Stimulated activated CD8-positive, alpha-beta memory T cell treated with anti-CD3 and anti-CD28 coated beads, Interleukin-12 subunit alpha, Interleukin-12 subunit beta, amount 100 ng/mL, for 4 hours (primary cell): ENCODE measurements at places on chromosomes 7 and 10.

DNA sequence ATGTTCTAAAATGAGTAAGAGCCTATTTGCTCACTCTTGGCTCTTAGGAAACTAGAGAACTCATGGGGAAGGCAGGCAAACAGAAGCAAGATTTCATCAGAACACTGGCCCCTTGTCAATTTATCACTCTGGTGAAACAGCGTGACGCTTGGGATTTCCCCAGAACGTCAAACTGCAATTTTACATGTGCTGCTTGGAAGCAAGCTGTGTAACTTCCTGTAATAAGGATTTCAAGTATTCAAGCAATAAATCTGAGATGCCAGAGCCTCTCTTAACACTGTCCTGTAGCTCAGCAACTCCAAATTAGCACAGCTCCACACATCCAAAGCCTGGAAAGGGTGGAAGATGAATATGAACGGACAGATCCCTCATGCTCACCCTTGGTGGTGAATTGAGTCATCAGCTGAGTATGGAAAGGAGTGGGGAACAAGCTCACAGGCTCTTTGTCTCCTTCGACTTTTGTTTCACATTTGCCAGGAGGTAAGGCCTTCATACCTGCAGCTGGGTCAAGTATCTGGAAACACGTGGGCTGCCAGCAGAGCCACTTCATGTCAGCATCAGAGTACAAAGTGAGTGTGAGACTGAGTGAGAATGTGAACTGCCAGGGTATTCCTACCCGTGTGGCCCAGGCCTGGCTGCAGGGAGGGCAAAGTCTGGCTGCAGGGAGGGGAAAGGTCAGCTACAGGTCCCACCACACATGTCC lies 140.4 kb upstream of the NAMPT start:
- peak; percentile 21 for DNase-seq

- no peak for DNase-seq
Measured at GRCh38 chr7:1858435-1859265, 188.6 kb downstream of the ELFN1 start.

- no peak for DNase-seq
Measured at GRCh38 chr7:72465521-72465920, 53.4 kb upstream of the CALN1 start.

DNA sequence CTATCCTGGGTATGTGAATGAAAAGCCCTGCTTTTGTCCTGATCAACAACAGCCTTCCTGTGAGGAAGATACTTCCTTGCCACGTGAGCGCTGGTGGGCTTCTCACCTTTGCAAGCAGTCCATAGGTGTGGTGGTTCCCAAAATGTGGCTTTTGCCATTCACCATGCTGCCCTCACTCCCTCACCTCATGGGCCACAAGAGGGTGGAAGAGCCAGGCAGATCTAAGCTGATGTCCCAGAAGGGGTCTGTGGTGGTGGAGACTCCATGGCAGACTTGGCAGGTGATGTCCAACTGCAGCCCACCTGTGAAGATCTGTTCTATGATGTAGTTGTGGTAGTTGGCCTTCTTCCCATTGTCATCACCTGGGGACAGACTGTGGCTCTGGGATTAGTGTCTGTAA lies 147.4 kb downstream of the BBS9 start:
- DNase-seq = no peak

DNA sequence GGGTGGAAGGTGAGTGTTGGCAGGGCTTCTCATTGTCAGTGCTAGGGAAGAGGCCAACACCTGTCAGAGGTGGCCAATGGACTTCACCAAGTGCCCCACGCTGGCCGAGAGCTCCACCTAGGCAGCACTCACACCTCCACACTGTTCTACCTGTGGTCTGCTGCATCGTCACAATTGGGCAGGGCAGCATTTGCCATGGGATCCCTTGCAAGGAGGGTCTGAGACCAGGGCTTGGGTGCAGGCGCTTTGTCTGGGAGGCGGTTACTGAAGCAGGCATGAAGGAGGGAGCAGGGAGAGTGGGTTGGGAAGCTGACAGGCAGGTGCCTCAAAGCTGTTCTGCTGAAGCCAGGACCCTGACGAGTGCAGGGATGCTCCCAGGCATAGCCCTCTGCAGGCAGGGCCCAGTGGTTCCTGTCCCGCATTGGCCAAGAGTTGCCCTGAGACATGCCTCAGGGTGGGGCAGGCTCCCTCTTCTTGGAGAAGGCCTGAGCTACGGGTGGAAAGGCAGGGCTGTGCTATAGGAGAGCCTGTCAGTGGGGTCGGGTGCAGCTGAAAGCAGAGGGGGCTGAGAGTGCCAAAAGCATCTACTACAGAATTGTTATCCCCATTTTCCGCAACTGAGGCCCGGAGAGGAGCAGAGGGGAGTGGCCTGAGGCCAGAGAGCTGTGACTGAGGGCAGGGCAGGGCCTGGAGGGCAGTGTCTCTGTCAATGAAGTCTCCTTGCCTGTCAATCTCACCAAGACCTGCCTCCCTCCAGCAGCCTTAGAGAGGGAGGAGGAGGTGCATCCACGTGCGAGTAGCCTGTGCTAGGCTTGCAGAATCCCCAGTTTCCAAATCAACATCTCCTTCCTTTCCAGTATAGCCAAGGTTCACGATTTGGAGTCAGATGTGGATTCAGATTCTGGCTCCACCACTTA lies 4.0 kb downstream of the RBP3 start:
- no peak for DNase-seq

- DNase-seq = no peak
Measured at GRCh38 chr7:30366606-30367005, 82.2 kb downstream of the ZNRF2 start.

GRCh38 chr10:132405463-132405991 lies 8.5 kb downstream of the PWWP2B start:
- no peak for DNase-seq

DNA sequence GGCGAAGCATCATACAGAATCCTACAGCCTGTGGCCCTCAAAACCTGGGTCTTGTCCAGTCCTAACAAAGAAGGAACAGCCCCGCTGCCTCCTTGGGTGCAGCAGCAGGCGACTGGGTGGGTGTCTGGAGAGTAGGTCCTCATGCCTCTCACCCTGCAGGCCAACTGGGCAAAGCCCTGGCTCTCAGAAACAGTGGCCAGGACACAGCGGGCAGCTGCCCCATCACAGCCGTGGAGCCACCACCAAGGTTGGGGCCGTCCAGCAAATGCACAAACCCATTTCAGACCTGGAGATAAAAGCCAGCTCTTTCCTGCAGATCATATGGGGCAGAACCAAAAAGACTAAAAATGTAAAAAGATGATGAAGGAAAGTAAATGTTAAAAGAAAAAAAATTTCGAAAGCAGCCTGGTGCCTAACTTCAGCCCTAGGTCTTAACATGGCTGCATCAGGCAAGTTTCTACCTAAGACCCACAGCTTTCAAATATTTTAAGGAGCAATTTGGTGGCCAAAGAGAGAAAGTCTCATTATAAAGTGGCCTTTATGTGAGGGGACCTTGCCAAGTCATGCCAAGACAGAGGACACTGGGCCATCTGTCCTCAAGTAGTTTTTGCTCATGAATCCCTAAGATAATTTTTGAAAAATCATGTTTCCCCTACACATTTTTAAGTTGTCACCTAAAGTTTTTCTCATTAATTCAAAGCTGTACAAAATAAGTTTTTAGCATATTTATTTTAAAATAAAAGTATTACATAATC lies 142.1 kb downstream of the PAXIP1 start:
- no peak for DNase-seq

GRCh38 chr10:33382216-33382600 lies 47.7 kb upstream of the NRP1 start:
- no peak for DNase-seq

DNA sequence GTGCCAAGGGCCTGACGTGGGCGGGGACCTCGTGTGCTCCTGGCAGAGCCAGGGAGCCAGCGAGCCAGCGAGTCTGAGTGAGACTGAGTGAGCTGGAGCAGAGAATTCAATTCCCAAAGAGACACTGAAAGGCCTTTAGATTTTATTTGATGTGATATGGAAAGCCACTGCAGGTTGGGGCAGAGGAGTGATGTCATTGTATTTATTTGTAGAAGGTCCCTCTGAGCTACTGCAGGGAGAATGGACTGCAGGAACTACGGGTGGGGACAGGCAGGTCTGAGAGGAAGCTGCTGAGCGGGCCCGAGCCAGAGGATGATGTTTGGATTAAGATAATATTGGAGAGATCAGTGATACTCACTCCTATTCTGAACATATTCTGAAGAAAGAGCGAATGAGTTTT lies 445.8 kb upstream of the ANKRD30A start:
- no peak for DNase-seq

DNA sequence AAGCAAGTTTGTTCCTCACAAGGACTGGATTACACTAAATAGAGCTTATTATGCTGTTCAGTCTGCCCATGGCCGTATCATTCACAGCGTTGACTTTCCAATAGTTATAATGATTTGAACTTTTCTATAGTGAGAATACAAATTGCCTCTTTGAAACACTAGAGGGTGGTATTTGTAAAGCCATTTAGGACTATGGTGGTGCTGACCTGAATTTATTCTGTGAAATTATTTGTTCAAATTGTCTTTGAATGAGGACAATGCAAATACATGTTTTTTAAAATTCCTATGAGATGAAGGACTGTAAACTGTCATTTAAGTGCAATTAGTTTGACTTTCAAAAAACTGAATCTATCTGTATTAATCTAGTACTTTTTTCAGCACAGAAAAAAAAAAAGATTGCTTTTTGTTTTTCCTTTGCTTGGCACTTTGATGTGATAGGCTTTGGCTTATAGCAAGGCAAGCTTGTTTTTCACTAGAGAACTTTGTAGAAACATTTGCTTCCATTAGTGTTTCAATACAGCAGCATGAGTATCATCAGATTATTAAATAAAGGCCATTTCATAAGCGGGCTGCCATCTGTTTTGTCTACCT lies 122.7 kb upstream of the TMEM229A start:
- DNase-seq = no peak

- no peak for DNase-seq
Measured at GRCh38 chr10:12787297-12787696, 214.2 kb downstream of the CCDC3 start.

GRCh38 chr10:30751678-30752331 lies 122.3 kb upstream of the LYZL2 start:
- no peak for DNase-seq

- no peak for DNase-seq
Measured at GRCh38 chr7:45161138-45161537, 3.5 kb downstream of the RAMP3 start.

- DNase-seq = no peak
Measured at GRCh38 chr7:102810916-102811315, 62.1 kb downstream of the FAM185A start.

GRCh38 chr10:113234481-113234880 lies 284.4 kb downstream of the TCF7L2 start:
- no peak for DNase-seq
